ENCODE measurements at places on chromosomes 2 and 18. TPM values are rescaled to one million over a fixed set of nuclear protein-coding genes. Genes with fewer than 3 reads are reported as not detected.

DNA sequence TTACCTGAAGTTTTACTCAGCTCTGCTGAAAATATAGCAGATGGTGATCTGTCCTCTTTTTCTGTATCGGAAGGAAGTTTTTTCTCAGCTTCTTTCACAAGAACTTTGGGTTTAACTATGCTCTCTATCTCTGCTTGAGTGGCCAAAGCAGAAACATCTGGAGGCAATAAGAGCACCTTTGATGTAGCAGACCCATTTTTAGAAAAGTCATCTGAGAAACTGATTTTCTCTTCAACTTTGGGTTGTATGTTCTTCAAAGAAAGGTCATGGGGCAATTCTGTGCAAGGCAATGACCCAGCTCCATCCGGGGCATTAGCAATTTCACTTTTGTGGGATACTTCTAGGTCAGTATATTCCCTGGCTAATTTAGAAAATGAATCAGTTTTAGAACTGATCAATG is 25.2 kb downstream of the RTN4 start:
- no peak for DNase-seq

DNA sequence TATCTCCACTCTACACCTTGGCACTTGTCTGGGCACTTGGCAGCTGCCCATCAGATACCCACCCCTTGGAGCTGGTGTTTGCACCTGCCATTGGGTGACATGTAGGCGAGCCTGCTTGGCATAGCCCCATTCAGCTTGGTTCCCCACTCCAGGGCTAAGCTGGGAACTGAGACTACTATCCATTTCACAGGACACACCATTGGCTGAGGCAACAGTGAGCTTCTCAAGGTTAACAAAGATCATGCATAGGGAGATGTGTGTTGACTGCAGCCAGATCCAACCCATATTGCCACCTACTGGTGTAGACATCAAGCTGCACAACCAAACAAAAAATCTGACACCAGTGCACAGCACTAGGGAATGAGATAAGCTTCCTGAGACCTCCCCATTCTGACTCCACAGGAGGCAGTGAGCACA is 1389.8 kb upstream of the TMEFF2 start:
- peak; percentile 37 for DNase-seq

- no peak for DNase-seq
Measured at GRCh38 chr2:123999681-124000080, 25.4 kb upstream of the CNTNAP5 start.

- peak; percentile 76 for DNase-seq
Measured at GRCh38 chr2:68196120-68196716, 38.5 kb downstream of the PNO1 start.

Gene HIBCH
- 19.2 TPM for total RNA-seq

Gene DNAJC5G
- not detected for total RNA-seq

DNA sequence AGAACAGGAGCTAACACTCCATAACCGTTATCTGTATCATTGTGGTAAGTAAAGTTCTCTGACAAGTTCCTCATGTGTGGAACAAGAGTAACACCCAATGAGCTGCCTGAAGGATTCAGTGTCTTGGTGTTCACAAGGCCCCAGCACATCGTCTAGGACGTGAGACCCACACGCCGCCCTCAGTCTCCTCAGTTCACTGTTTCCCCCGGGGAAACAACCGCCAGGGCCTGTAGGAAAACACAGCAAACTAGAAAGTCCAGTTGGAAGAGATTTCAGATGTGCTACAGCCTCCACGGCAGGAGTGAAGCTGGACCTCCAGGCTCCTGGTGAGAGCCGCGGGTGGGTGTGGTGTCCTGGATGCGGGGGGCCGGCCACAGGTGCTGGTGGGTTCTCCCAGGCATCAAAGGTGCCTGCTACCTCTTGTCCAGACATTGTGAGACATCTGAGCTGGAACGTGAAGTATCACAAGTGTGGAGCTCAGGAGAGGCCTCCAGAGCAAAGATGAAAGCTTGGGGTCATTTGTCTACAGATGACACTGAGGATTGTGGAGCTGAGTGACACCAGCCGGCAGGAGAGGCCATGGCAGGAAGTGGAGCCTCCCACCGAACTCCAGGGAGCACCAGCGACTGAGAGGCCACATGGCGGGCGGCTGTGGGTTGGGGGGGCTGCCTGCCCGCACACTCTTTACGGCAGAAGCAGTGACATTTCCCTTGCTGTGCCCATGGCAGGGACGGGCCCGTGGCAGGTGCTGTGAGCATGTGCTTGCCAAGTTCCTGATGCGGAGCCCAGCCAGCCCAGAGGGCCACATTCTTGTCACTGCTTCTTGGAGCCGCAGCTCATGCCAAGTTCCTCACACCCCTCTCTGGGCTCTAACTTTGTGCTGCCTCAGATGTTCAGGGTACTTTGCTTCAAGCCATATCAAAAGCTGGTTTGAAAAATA is 131.2 kb downstream of the TMEM18 start:
- DNase-seq, result no peak

Gene ANO7
- total RNA-seq, result 0.50 TPM

Data from fibroblast of lung (primary cell).